ENCODE measurements at places on chromosomes 1 and 21.

DNA sequence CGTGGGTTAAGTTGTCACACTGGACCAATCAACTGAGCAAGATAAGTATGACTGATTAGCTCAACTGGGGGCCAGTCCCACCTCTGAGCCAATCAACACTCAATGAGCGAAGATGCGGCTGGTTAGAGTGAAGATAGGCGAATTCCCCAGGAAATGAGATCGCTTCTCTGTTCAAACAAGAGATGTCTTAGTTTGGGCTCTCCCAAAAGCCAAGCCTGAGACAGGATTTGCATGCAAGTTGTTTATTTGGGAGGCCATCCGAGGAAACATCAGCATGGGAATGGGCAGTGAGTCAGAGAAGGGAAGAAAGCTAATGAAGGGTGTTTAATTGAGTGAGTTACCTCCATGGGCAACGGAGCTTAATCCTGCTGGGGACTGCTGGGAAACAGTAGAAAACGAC, 4.9 kb upstream of the GJB5 start:
- no peak for DNase-seq

GRCh38 chr1:27517907-27518718, 28.1 kb upstream of the WASF2 start:
- DNase-seq, result no peak

- DNase-seq, result no peak
Observed at GRCh38 chr21:36288651-36289243, 31.2 kb upstream of the MORC3 start.

DNA sequence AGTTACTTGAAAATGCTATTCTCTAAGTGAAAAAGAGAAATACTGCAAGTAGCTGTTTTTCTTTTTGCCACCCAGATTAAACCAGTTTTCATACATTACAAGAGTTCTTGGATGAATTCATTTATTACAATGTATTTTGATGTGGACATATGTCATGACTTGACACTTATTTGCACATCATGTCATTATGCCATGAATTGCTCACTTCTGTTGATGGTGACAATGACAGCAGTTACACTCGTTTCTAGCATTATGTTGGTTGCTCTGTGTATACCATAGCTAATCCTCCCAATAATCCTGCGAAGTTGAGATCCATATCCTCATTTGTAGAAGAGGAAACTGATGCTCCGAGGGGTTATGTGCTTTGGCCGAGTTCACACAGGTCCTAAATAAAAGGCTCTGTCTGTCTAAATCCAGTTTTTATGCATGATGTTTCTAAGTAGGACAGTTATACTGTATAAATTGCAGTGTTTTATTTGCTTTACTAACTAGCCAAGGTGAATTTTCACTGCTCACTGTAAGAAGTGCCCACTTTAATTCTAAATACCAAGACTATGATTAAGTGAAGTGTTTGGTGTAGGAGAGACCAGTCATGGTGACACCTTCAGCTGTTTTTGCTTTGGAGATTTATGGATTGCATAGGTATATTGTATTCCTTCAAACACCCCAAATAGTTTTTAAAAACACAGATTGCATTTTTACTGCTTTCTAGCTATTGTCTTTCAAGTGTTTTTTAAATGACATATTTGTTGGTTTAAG, 56.7 kb downstream of the PRDM2 start:
- no peak for DNase-seq

- peak; percentile 94 for DNase-seq
Observed at GRCh38 chr1:110384581-110385321, 6.1 kb downstream of the SLC16A4 start.

- no peak for DNase-seq
Observed at GRCh38 chr1:181086926-181087325, 1.6 kb upstream of the IER5 start.

- DNase-seq, result no peak
Observed at GRCh38 chr1:200684015-200684414, 14.3 kb upstream of the DDX59 start.

GRCh38 chr1:119790451-119791198, 20.6 kb downstream of the REG4 start:
- no peak for DNase-seq

DNA sequence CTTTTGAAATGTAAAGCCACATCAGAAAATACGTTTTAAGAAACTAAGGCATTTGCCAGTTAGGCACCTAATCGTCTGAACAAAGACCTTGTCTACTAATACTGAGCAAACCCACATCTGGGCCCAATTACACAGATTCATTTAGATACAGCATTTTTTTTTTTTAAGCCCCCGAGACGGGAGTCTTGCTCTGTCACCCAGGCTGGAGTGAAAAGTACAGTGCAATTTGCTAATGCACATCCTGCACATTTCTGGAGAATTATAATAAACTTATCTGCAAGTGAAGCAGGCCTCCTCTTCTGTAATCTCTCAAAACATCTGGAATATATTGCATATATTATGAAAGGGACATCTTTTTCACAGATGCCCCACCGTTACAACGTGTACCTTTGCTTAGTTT, 3.3 kb downstream of the RSRP1 start:
- no peak for DNase-seq

GRCh38 chr21:22351076-22351475, 1352.9 kb downstream of the NCAM2 start:
- DNase-seq, result no peak

- DNase-seq, result no peak
Observed at GRCh38 chr1:32052887-32053286, 19.9 kb upstream of the TMEM39B start.

- no peak for DNase-seq
Observed at GRCh38 chr1:1538334-1538733, 2.1 kb downstream of the TMEM240 start.

GRCh38 chr1:93670141-93670540, 11.5 kb downstream of the BCAR3 start:
- DNase-seq, result no peak

- DNase-seq, result no peak
Observed at GRCh38 chr1:204859861-204860267, 10.8 kb upstream of the NFASC start.

- no peak for DNase-seq
Observed at GRCh38 chr1:167676916-167677848, 44.6 kb upstream of the MPZL1 start.

- no peak for DNase-seq
Observed at GRCh38 chr1:155531624-155532023, 31.0 kb downstream of the ASH1L start.

- no peak for DNase-seq
Observed at GRCh38 chr1:213507472-213508223, 456.6 kb downstream of the RPS6KC1 start.

DNA sequence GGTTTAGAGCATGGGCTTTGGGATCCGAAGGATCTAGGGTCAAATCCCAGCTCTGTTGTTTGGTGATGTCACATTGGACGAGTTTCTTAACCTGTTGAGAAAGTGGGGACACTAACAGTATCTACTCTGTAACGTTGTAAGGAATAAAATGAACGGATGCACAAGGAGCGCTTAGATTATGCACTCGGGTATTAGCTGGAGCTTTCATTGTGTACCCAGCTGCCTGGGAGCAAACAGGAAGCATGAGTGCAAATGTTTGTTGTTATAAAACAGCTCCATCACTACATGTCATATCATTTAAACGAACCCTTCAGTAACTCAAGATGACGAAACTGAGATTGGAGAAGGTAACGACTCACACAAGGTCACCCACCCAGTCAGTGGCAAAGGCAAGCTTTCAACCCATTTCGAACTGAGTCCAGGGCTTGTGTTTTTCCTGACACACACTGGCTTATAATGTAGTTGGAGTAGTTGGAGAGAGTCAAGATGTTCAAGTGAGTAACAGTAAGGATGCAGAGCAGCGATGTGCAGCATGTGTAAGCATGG, 16.2 kb upstream of the SLC6A17 start:
- DNase-seq, result no peak

GRCh38 chr1:95966866-95967265, 732.9 kb downstream of the RWDD3 start:
- DNase-seq, result no peak

- no peak for DNase-seq
Observed at GRCh38 chr1:46816930-46817329, 18.1 kb downstream of the CYP4B1 start.

DNA sequence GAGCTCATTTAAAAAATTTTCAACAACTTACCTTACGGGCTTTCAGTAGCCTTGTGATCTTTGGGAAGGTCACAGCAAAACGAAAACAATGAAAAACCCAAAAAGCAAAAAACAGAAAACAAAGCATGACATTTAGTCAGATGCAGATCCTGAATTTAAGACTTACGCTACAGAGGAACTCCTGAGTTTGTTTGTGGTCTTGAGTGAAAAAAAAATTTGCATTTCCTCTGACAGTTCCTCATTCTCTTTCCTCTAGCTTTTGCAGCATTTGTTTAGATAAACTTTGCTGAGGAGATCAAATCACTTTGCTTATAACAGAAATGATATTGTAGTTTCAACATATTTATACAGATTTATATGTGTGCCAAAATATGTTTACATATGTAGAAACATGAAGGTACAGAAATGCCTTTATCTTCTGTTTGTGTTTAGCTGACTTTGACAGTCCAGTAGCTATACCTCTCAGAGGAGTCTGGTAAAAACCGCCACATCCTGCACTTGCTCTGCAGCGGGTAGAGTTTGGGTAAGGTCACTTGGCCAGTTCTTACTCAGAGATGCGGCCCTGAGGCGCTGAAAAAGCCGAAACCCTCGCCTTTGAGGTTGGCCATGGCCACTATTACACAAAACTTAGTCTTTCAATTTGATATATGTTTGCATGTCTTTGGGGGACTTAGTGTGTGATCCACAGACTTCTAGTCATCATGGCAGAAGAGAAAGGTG, 142.5 kb downstream of the TNR start:
- DNase-seq, result peak; percentile 72

DNA sequence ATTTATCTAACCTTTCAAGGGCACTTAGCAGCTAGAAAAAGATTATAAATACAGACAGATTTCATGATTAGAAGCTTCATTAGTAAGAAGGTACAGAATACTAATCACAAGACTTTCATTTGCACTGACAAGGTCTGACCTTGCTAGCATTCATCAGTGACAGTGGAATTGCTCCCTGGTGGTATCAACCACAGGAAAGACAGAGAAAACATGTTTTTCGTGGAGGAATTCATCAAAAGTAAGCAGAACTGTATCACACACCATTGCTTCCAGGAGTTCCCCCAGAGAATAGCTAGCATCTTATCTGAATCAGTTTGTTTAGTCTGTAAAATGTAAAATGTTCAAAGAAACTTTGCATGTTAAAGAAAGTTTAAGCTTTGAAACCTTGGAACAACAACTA, 20.6 kb upstream of the CRB1 start:
- no peak for DNase-seq

GRCh38 chr1:167864392-167865032, 49.4 kb downstream of the ADCY10 start:
- DNase-seq, result no peak

GRCh38 chr21:30719401-30719800, 824 bp upstream of the KRTAP21-3 start:
- no peak for DNase-seq

DNA sequence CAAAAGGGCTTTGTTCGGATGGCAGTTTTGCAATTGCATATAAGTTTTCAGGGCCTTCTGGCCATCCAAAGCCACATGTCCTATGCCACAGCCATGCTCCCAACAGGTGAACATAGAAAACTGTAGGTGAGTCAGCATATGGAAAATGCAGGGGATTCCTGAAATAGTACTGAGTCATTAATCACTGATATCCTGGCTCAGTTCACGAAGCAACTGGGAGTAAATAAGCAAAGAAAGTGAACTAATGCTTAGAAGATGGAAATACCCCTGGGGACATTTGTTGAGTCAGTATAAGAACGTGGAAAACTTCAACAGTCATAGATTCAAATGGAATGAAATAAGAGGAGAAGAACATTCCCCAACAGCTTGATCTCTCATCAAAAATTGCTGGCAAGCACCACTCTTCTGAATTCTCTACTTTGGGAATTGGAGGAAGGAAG, 148.9 kb upstream of the RUNX1 start:
- DNase-seq, result no peak

DNA sequence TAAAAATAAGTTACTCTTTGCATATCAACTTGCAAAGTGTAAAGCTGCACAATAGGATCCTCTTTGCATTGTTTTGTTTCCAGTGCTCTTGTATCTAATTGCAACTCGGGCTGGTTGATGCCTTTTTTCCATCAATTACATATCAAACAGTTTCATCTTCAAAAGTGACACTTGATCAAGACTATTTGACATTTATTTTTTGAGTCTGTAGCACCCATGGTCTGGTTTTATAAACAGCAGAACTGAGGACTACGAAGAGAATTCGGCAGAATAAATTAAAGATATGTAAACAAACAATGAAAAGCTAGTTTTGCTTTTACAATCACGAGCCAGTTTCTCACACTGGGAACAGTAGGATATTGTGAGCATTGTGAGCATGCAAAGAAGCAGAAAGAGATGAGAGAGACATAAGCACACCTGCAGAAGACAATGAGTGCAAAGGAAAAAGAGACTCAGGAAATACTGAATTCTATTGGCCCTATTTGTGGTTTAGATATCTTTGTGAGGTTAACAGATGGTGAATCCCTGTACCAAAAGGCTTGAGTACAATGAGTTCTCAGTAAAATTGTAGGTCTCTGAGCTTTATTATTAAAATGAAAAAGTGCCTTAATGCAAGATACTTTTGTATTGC, 45.4 kb downstream of the RPL5 start:
- peak; percentile 74 for DNase-seq

GRCh38 chr21:43975469-43976098, 36.5 kb upstream of the TRAPPC10 start:
- peak; percentile 71 for DNase-seq

DNA sequence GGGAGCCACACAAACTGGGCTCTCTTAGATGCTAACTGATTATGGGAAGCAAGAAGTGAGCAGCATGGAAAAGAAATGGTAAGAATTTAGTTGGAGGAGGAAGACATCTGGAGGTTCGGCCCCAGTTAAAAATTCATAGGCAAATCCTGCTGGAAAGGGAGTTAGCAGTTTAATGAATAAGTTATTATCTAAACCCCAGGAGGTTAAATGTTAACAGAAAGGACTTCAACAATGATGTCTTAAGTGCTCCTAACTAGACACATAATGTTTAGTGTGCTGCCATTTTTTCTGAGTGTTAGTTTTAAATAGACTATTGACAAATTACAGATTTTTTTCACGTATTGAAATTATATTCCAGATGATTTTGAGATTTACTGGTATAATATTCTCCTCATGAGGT, 1265.3 kb upstream of the ADGRL2 start:
- DNase-seq, result no peak

GRCh38 chr21:35346697-35347096, 297.6 kb upstream of the RUNX1 start:
- no peak for DNase-seq

- DNase-seq, result no peak
Observed at GRCh38 chr1:36154765-36155407, 1.1 kb upstream of the MAP7D1 start.

- no peak for DNase-seq
Observed at GRCh38 chr1:226697151-226697928, 41.7 kb downstream of the ITPKB start.

GRCh38 chr1:162360874-162361260, 15.8 kb downstream of the SPATA46 start:
- DNase-seq, result no peak

All from OCI-LY7 (cell line).